ENCODE measurements at places on chromosomes 13 and 19.

- no peak for DNase-seq
These were observed at the start of gene TNNT1 for GRCh38 chr19:55149078-55150003. Gene TNNT1 (minus strand): TSS chr19:55149206. CDS start chr19:55147157, 2,049 bp downstream.

DNA sequence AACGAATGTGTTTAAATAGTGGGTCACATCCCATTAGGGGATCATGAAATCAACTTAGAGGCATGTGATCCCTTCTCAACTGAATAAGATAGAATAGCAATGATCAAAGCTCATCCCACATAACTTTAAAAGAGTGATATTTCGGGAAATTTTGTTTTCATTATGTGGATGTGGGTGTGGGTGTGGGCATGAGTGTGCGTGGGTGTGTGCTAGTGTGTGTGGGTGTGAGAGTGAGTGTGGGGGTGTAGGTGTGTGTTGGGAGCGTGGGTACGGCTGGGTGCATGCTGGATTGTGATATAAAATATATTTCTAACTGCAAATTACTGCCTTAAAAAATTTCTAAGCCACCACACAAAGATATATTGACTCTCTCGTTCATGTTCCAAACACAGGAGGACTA is 15.9 kb downstream of the RXFP2 start:
- DNase-seq: no peak

DNA sequence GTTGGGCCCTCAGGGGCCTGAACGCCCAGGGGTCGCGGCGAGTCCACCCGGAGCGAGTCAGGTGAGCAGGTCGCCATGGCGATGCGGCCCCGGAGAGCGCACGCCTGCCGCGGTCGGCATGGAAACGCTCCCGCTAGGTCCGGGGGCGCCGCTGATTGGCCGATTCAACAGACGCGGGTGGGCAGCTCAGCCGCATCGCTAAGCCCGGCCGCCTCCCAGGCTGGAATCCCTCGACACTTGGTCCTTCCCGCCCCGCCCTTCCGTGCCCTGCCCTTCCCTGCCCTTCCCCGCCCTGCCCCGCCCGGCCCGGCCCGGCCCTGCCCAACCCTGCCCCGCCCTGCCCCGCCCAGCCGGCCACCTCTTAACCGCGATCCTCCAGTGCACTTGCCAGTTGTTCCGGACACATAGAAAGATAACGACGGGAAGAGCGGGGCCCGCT is at the start of gene CCNA1:
Gene CCNA1 (plus strand): TSS at position 390 of the 439 bp plus-strand sequence. CDS start 562 bp downstream, outside the sequence.
- DNase-seq: peak; percentile 54

GRCh38 chr13:64778002-64778401 is 2452.1 kb downstream of the PCDH9 start:
- DNase-seq: no peak

GRCh38 chr13:113020323-113021080 is 51.5 kb downstream of the MCF2L start:
- DNase-seq: no peak

GRCh38 chr13:101845245-101846020 is 393.0 kb downstream of the ITGBL1 start:
- no peak for DNase-seq

- no peak for DNase-seq
These were observed 31.7 kb downstream of the DNAJC15 start for GRCh38 chr13:43054803-43055802.

DNA sequence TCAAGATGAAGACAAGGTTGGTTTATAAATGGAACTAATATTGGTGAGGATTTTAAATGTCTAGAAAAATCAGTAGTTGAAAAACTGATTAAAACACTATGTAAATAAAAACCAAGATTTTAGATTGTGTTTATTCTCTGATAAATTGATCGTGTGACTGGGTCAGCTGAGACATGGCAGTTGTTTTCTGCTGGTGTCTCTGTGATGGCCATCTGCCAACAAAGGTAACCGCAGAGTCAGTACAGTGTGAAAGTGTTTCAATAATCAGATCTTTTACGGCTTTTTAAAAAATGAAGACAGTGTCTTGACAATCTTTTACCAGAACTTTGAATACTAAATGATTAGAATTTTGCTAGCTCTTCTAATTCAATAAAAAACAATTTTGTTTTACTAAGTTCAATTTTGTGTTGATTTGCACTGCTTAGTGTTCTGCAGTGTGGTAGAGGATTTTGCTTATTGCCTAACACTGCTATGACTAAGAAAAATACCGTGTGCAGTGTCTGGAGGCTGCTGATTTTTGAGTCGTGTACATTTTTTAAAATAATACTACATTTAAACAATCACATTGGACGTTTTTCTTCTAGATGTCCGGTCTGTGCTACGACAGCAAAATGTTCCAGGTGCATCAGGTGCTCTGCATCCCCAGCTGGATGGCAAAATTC is 32.7 kb upstream of the GPR183 start:
- peak; percentile 60 for DNase-seq

DNA sequence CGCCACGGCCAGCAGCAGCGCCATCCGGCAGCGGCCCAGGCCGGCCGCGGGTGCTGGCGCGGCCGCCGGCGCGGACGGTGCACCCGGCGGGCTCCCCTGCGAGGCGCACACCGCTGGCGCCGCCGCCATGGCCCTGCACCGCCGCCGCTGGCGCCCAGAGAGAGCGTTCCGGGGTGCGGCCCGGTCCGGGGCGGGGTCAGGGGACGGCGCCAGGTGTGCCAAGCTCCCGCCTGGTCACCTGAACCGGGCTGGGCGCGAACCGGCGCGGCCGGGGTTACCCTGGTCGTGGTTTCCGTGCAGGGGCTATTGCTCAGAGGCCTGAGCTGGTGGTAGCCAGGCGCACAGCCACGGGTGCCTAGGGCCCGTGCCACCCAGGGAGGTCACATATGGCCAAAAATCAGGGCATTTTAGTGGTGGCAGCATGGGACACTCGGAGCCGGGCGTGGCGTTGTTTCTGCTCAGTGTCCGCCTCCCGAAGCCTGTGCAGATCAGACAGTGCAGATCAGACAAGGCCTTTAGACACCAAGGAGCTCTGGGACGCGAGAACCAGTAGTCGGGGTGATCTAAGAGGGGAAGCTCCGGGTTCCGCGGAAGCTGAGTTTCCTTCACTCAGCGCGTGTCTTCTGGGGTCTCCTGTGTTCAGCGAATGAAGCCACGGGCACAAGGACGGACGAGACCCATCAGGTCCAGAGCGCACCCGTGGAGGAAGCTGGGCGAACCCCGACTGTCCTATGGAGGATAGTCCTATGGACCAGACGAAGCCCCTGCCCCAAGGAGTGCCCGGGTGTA is at the start of gene TMEM238:
Gene TMEM238 (minus strand): TSS at position 162 of the 789 bp plus-strand sequence. CDS start 33 bp downstream, at position 129.
- peak; percentile 66 for DNase-seq

GRCh38 chr13:78036841-78037240 is 118.2 kb upstream of the EDNRB start:
- DNase-seq: no peak

GRCh38 chr13:64992314-64992713 is 2237.8 kb downstream of the PCDH9 start:
- DNase-seq: no peak

DNA sequence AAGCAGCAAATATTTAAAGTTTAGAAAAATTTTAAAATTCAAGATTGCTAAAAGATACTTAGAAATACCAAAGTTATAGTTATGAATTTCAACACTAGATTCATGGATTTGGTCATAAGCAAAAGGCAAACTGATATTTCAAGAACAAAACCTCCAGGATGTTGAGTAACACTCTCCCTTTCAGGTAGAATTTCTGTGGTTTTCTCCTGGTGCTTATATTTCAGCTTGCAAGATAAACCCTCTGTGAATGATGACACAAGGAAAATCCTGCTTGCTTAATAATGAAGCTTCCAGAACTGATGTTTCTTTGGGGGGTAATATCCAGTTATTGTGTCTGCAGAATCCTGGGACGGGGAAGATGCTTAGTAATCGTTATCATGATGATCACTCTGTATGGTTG is 320.3 kb upstream of the EDNRB start:
- DNase-seq: no peak

GRCh38 chr19:42109896-42110295 is 22.4 kb downstream of the POU2F2 start:
- no peak for DNase-seq

DNA sequence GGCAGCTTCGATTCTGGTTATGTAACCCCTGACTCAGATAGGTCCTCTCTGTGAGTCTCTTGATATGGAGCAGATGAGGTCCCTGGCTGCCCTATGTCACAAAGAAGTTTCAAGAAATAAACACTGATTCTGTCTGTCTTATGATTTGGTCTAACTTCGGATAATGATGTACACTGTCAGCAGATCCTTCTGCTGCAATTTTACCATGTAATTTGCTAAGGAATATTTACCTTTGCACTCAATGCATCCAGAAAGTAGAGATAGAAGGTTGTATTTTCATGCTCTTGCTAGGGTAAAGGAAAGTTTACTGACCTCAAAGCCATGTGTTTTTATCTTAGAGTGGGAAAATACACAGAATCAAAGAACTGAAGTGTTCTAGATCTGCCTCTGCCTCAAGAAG is 98.2 kb downstream of the KLF5 start:
- no peak for DNase-seq
